ENCODE measurements at places on chromosomes 7 and 10.

GRCh38 chr10:118003126-118003525 is 43.6 kb downstream of the RAB11FIP2 start:
- DNase-seq, result no peak

DNA sequence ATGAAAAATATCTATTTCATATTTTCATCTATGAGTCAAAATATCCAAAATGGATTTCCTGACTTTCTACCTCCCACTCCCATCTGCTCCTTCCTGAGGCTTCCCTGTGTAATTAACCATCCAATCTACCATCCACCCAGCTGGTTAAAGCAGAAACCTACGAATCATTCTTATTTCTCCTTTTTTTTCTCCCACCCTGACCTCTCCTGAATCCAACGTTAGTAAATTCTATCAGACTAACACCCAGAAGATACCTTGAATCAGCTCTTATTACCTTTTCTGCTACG is 3.7 kb upstream of the LIPF start:
- no peak for DNase-seq

- no peak for DNase-seq
Observed at GRCh38 chr10:45602082-45602730, 70.4 kb downstream of the ZFAND4 start.

DNA sequence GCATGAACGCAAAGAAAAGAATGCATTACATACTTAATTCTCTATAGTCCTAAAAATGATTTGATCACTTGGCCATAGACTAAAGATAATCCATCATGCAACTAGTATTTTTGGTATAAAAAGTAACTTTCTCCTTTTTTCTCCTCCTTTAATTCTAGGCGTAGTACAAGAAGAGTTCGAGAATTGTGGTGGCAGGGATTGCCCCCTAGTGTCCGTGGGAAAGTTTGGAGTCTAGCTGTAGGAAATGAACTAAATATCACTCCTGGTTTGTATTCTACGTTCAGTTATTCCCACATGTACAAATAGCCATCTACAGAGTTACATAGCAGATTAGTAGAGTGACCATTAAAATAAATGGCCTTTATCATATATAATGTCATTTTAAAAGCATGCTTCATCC is 45.5 kb upstream of the HELLS start:
- no peak for DNase-seq

GRCh38 chr7:158375034-158375433 is 212.6 kb downstream of the PTPRN2 start:
- DNase-seq, result no peak

GRCh38 chr7:1703871-1704810 is 34.1 kb downstream of the ELFN1 start:
- DNase-seq, result no peak
